ENCODE measurements at places on chromosomes 1 and 21.
A peak's percentile ranks its signal among the peaks of the same experiment; 100 is the strongest.

DNA sequence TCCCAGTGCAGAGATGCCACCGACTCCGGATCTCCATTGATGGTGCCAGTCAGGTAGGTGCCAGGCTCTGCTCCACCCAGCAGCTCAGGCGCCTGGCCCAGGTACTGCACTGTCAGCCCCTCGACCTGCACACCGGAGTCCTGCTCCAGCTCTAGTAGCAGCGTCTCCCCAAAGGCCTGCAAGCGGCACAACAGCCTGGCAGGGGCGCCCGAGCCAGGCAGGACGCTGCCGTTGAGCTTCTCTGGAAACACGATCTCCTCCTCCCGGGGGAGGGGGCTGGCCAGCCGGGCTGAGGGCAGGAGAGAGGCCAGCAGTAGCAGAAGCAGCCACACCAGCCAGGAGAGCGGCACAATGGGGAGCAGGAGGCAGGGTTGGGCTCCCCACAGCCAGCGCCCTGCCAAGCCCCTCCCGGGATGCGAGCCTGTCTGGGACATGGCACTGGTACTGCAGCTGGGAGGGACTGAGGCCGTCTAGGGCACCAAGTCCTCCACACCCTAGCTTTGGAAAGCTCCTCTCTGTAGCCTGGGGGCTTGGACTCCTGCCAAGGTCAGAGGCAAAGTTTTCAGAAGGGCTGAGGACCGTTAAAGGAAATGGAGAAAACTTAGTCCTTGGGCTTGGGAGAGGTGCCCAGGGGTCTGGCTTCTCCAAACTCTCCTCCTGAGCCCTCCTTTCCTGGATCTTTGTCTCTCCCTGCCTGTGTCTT lies 509 bp downstream of the ADAMTS4 start:
- peak; percentile 50 for DNase-seq

- no peak for DNase-seq
These were observed 9.3 kb downstream of the SPATA45 start for GRCh38 chr1:212838145-212838544.

DNA sequence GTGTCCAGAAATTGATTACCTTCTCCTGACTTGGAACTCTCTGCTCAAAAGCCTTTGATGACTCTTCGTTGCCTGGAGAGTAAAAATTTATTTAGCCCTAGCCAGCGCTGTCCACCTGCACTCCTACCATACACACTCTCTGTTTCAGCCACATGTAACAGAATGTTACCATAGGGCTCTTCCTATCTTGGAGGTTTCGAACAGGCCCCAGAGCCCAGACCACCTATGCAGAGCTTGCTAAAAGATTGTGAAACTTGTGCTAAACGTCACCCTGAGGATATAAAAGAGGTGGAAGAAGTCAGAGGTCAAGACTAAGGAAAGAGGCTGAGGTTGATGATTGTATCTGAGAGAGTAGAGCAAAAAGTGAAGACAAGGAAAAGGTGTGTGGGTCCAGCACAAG lies 237.0 kb upstream of the HOOK1 start:
- no peak for DNase-seq

DNA sequence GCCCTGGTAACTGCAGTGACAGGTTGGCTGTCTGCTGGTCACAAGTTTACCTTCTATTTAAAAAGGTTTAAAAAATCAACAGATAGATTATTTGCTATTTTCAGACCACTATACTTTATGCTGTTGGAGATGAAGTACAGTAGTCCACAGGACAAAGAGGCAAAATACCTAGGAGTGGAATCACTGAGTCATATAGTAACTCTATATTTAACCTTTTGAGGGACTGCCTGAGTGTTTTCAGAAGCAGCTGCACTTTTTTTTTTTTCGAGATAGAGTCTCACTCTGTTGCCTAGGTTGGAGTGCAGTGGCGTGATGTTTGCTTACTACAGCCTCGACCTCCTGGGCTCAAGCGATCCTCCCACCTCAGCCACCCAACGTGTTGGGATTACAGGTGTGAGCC lies 11.7 kb downstream of the CNIH4 start:
- DNase-seq: no peak

GRCh38 chr1:12607263-12607662 lies 10.7 kb downstream of the DHRS3 start:
- DNase-seq: no peak

DNA sequence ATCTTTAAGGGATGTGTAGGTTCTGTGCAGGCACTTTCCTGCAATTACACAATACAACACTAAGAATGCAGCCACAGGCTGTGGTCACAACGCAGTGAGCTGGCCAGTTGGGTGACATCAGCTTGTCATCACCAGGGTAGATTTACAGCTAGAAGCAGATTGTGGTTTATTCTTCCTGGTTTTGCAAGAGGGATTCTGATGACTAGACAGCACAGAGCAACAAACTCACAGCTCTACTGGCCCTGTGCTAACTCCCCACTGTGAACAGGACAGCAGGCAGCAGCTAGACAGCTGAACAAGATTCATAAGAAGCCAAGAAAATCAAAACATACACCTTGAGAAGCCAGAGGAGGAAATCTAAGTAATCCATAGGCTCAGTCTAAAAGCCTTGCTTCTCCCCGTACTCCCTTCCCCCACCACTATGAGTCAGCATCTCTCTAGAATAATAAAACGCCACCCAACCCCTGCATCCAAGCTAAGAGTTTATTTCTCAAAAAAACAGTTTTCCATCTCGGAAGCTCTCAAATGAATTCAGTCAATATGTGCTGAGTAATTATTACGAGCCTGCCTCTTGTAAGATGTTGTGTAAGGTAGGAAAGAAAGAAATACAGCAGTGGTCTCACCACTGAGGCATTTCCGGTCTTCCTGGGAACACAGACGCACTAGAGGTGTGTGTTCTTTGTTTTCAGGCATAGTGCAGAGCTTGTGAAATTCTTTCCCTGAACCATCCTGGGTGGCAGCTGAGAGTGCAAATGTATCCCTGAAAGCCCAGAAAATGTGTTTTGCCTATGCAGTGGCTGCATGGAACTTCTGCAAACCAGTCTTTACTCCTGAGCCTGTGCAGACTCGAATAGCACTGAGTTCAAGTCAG lies 162.8 kb downstream of the NTPCR start:
- DNase-seq: peak; percentile 99

- no peak for DNase-seq
These were observed 80.7 kb downstream of the POU2F1 start for GRCh38 chr1:167301355-167301754.

DNA sequence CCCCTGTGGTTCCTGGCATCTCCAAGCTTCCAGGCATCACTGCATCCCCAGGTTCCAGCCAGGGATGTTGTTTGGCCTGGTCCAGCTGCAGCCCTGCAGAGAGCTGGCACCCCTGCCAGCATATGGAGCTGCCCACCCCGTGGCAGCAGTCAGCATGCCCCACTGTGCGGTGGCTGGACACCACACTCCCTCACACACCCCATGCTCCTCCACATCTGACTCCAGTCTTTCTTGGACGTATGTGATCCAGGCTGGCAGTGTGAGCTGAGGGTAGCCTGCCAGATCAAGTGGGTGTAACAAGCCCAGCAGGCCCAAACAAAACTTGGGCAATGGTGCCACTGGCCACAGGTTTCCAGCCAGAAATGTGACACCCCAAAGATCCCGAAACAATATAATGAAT lies 620.4 kb downstream of the RWDD3 start:
- DNase-seq: no peak

DNA sequence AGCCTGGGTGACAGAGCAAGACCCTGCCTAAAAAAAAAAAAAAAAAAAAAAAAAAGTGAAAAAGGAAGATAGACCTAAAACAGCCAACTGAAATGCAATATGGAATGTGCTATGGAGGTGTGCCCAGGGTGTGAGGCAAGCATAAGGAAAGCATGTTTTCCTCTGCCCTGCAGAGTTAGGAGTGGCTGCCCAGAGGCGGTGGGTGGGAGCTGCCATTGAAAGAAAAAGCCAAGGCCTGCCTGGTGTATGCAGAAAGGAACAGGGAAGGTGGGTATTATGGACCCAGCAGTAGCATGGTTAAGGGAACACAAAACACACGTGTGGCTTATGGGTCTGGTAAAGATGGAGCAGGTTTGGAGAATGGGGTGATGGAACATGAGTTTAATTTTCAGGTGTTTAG lies 8.9 kb downstream of the CD244 start:
- no peak for DNase-seq
